Stimulated activated CD4-positive, alpha-beta T cell treated with anti-CD3 and anti-CD28 coated beads, TNF-alpha, amount 100 ng/mL, for 1 hour (primary cell): ENCODE measurements at places on chromosomes 5 and 9.

GRCh38 chr5:146188358-146188757, 5.9 kb upstream of the LARS1 start:
- no peak for DNase-seq

GRCh38 chr5:111254613-111255012, 30.4 kb downstream of the CAMK4 start:
- peak; percentile 26 for DNase-seq

DNA sequence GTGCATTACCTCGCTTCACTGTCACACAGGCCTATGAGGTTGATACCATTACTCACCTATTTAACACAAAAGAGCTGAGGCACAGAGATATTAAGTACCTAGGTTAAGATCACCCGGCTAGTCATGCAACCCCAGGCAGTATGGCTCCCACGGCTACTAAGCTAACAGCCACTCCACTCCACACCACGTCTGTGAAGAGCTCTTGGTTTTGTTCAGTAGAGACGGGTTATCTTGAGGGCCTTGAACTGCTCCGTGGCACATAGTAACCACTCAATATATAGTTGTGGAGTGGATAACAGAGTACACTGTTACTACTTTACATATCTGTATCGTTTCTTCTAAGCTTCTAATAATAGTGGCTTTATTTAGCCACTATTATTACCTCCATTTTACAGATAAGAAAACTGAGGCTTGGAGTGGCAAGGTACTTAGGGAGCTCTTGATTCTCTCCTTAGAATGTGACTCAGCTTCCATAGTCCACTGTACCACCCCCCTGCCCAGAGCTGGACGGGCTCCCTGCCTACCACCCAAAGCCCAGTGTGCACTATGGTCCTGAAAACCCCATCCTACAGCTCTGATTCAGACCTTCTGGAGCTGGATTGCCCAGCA, 1.0 kb upstream of the CORO2A start:
- DNase-seq = no peak

DNA sequence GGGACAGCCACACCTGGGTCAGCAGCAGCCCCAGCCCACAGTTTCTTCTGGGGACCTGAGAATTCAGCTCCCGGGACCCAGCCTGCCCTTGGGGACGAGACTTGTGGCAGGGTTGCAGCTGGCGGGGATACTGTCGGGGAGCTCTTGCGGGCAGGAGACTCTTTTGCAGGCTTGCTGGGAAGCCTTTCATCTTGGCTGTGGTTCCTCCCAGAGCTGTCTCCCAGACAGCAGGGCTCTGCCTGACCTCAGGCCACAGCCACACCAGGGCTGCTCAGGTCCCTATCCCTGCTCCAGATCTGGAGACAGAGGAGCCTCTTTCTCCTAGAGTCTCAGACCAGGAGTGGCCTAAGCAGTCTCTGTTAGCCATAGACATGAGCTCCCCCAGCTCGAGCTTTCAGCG, 4.7 kb upstream of the MYMK start:
- DNase-seq = no peak

GRCh38 chr5:96601200-96601599, 61.0 kb upstream of the CAST start:
- no peak for DNase-seq

DNA sequence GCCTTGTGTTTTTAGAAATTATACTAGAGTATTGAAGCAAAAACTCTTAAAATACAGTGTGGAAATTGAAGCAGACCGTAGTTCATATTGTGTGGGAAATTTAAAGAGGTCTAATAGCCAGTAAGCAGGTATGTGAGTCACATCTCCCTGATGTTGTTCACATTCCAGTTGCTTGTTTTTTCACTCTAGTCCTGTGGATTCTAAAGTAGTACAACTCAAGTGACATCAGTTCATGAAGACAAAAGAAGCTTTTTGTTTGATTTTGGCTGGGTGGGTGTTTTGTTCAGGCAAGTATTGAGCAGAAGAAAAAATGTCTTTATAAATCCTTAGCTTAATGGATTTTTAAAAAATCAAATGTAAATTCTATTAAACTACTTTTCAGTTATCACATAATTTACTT, 216.2 kb downstream of the MAN2A1 start:
- DNase-seq = no peak

DNA sequence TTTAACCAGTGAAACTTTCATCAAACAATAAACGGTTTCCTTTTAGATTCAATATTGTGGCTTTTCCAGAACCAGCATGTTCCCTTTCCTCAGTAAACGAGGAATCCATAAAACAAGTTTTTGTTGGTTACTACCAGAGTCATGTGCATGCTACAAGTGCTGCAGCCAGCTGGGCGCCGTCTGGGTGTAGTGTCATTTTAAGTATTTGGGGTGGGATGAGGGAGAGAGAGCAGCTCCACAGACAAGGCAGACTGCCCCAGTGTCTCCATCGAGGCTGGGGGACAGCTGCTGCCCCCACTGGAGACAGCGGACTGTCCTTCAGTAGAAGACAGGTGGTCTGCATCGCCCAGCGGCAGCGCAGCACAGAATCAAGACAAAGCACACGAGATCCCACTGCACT, 17.3 kb downstream of the ARPC5L start:
- DNase-seq = no peak

- no peak for DNase-seq
Observed at GRCh38 chr5:125044491-125045282, 298.2 kb upstream of the ZNF608 start.

DNA sequence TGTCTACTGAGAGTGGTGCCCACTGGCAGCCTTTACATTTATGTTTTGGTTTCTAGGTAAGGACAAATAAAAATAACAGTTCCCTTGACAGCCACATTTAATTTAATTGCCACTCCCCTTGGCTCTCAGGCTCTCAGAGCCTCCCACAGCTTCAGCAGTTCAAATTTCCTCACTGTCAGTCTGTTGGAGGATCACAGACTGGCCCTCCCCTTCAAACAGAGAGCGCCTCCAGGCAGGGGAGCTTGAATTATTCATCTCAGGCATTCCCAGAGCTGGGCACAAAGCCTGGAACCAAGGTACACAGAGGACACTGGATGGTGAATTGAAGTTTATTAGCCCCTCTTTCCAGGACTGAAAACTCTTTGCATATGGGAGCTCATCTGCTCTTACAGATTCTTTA, 407.7 kb downstream of the SPOCK1 start:
- DNase-seq = no peak
